Stimulated activated CD8-positive, alpha-beta memory T cell treated with anti-CD3 and anti-CD28 coated beads, Interleukin-7, amount 100 ng/mL, for 4 hours (primary cell): ENCODE measurements at places on chromosomes 3 and 15.

- DNase-seq = no peak
Observed at GRCh38 chr15:79221696-79222095, 60.8 kb upstream of the ANKRD34C start.

GRCh38 chr3:165683947-165684346, 153.3 kb downstream of the BCHE start:
- no peak for DNase-seq

DNA sequence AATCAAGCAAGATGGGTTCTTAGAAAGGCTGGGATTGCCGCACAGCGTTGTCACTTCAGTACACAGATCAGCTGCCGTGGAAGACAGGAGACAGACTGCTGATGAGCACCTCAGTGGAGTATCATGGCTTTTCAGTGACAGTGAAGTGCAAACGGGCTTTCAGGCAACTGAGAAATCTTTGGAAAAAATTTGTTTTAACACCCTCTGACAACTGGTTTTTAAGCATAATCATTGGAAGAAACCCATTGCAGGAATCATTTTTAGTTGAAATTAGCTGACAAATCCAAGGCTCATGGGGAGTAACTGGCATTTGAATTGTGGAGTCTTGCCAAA, 418.8 kb downstream of the OTOL1 start:
- DNase-seq = no peak

DNA sequence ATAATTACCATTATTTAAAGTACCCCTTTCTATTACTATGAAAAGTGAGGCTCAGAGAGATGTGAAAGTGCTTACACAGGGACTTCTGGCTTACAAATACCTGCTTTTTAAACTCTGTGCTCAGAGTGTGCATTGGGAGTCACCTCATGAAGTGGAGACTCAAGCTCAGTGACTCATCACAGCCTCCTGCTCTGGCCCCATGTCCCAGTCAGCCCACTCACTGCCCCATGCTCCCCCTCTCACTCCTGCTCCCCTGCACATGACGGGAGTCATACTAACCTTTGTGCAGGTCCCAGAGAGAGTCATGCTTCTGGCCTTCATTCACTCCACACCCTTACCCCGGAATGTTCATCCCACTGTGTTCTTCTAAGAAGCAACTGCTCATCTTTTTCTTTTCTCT, 20.2 kb downstream of the CCR1 start:
- DNase-seq = no peak

DNA sequence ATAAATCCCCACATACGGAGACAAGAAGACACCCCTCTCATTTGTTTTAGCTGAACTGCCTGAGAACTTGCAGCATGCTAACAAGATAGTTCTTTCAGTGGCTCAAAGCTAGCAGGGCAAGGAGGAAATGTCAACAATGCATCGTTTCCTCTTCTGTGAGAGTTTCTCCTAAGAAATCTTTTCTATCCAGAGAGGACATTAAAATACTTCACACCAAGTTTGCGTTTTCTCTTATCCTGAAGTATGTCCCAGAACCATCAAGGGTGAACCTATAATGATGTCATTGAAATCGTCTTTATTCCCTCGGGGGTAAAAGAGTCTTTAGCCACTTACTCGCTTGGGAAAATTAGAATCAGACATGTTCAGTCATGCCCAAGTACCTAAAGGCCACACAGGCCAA, 541.7 kb upstream of the MDFIC2 start:
- no peak for DNase-seq

DNA sequence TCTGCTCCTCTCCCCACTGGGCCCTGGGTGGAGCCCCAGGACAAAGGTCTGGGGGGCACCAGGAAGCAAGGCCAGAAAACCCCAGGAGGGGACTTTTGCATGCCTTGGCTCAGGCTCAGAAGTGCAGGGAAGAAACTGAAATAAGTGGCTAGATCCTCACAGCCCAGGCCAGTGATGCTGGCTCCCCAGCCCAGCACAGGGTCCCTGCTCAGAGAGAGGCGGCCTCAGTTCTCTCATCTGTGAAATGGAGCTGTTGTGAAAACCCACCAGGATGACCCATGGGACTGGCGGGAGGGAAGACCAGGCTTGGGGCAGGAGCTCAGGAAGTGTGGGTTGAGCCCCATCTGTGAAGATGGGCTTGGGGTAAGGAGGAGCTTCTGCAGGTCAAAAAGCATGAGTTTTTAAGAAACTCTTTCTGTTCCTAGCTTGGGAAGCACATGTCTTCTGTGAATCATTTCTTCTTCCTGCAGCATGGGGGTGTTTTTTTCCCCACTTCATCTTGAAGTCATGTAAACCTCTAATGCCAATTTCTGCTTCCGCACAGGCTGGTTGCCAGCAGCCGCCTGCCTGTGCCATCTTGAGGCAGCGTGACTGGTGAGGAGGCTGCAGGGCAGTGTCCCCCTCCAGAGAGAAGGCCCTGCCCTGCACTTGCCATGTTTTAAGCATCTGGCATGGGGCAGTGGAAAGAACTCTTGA, 118.6 kb downstream of the SMAD6 start:
- no peak for DNase-seq

- no peak for DNase-seq
Observed at GRCh38 chr15:48361685-48362084, 30.5 kb downstream of the DUT start.
